ENCODE measurements at places on chromosomes 3 and 15.

GRCh38 chr3:99789011-99789721 is 28.5 kb upstream of the CMSS1 start:
- DNase-seq, result peak; percentile 60

GRCh38 chr15:72536506-72536905 is 62.4 kb downstream of the ARIH1 start:
- DNase-seq, result no peak

GRCh38 chr15:52791776-52792175 is 1.6 kb upstream of the ONECUT1 start:
- DNase-seq, result no peak

DNA sequence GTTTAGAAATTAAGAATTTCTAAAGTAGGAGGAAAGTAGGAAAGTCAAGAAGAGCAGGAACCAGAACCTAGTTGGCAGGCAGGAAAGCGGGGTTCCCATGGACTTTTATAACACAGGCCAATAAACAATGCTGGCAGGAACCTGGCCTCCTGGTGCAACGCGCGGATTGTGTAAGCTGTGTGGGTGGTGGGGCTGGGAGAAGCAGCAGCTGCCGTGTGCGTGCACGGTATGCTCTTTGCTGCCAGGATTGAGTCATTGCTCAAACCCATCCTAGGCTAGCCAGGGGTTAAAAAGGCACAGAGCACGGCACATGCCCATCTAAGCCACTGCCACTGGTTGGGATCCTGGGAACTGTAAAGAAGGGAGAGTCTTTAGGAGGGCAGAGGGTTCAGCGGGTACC is 209.9 kb upstream of the RGMA start:
- DNase-seq, result no peak

- DNase-seq, result no peak
These were observed 58.3 kb downstream of the LARS2 start for GRCh38 chr3:45446706-45447105.

- no peak for DNase-seq
These were observed 5.6 kb upstream of the DLL4 start for GRCh38 chr15:40923551-40923950.

- no peak for DNase-seq
These were observed 541.2 kb downstream of the RBMS3 start for GRCh38 chr3:29822071-29822470.

DNA sequence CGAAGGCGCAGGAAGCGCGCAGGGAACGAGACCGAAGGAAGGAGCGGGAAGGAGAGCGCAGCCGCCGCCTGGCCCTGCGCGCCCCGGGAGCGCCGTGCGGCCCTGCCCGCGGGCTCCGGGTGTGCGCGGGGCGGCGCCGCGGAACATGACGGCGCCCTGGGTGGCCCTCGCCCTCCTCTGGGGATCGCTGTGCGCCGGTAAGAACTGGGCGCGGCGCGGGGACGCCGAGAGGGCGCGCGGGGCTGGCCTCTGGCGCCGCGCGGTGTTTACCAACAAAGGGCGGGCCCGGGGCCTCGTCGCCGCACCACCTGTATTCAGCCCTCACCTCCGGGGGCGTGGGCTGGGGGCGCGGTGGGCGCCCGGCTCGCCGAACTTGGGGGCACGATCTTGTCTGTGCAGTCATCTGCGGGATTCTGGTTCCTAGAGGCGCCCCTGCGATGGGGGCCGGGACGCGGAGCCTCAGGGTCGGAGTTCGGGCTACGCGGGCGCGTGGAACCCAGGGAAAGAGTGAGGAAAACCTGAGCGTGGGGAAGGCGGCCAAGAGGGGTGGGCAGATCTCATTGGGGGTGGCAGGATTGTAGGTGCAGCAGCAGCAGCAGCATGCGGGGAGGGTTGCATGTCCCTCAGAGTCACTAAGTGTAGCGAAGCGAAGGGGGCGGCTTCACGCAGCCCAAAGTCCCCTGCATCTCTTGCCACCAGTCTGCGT is 641 bp downstream of the ACVR2B start:
- no peak for DNase-seq

- DNase-seq, result no peak
These were observed 105.9 kb downstream of the TOP2B start for GRCh38 chr3:25558796-25559195.

DNA sequence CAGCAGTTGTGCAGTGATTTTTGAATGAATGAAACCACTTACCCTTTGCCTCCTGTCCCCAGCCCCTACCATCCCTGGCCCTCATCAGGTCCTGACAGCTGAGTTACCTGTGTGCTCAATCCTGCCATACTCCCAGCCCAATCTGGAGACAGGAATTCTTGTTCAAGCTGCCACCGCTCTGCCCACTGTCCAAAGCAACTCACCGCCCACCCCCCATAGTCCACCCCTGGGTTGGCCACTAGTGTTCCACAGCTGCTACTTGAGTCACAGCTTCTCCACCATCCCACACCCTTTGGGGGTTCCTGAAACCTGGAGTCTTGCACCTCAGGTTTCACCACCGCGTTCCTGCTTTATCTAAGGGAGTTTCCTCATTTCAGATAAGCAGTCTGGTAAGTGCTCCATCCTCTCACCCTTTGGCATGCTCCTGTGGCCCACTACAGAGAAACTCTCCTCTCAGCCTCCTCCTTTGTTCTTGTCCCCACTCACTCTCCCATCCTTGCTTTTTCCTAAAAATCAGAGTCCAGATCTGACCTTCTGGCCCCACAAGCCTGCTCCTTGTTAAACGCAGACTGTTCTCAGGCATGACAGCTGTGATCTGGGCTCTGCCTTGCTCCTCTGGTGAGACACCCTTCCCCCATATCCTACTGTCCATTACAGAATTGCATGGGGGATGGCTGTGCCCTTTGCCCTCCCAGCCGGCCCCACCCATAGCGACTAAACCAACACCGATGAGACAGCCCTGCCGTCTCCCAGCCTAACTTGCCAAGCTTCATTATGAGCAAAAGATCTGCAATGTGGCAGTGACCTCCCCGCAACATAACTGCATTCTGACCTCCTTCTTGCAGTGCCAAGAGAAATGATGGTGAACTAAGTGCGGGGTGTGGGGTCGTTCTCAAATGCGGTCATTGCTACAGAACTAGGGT is 50.0 kb downstream of the CYP19A1 start:
- DNase-seq, result no peak

- no peak for DNase-seq
These were observed 3.0 kb downstream of the MFGE8 start for GRCh38 chr15:88909956-88910831.

- peak; percentile 71 for DNase-seq
These were observed 44.8 kb upstream of the RNU6-1 start for GRCh38 chr15:67884514-67885174.
